ENCODE measurements at places on chromosomes 16 and 17.

DNA sequence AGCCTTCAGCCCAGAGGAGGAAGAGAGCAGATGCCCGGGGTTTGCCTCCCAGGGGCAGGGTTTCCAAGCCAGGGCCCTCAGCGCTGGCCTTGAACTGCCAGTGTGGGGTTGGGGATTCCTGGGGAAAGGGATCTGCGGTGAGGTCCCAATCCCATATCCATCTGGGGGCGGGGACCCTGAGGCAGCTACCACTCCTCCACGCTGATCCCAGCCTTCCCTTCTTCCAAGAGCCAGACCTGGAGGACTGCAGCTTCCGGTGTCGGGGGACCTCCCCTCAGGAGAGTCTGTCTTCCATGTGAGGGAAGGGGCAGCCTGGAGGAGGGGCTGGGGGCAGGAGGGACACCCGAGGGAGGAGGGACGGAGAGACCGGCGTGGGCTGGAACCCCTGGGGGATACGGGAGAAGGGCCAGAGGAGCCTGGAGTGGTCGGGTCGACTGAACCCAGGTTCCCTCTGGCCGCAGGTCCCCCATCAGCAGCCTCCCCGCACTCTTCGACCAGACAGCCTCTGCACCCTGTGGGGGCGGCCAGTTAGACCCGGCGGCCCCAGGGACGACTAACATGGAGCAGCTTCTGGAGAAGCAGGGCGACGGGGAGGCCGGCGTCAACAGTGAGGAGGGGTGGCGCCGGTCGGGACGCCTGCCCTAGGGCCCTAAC lies 10.7 kb upstream of the CISD3 start:
- DNase-seq = no peak

DNA sequence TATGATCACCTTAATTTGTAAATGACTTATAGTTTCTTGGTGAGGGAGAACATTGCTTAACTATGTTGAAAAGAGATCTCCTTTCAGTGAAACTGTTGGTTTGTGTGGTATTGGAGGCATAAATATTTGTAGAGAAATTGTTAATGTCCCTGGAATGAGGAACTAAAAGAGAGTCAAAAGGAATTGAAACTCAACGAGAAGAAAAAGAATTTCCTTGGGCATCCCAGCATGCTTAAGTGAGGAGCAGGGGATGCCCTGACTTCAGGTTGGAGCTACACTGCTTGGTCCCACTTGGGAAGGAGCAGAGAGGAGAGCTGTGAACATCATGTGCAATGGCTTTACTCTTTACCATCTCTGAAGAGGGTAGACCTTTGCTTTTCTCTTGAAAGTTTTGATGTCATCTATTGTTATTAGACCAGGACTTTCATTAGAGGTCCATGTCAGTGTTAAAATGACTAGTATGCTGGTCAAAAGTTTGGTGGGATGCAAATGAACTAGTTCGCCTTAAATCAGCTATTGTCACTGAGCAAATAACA lies 21.7 kb downstream of the KRT23 start:
- DNase-seq = no peak

- DNase-seq = peak; percentile 48
These were observed 4.4 kb downstream of the CLEC19A start for GRCh38 chr16:19289811-19290485.

DNA sequence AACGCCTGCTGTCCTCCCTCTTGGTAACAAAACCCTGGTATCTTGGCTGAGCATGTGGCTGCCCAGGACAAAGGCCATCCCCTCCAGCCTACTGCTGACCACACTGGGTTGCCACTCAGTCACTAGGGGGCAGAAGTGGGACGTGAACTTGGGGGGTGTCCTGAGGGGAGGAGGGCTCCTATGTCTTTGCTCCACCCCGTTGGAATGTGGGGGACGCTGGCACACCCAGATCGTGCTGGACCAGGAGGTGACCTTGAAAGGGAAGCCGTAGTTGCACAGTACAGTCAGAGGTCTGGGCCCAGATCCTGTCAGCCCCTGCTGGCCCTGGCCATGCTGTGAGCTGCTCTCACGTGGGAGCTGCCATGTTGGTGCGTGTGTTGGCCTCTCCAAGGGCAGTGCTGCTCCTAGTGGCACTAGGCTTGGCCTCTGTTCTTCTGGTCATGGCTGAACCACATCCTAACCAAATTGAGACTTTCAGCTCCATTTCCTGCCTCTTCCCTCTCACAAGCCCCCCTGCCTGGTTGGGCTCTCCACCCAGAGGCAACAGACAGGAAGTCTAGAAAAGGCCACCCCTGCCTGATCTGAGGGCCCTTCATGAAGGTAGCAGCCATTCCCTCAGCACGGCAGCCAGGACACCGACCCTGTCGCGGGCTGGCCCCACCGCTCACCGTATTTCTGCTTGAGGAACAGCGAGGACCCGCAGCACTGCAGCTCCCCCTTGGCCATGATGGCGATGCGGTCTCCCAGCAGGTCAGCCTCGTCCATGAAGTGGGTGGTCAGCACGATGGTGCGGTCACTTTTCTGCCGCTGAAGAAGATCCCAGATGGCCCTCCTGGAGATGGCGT lies 29.0 kb upstream of the RNPS1 start:
- no peak for DNase-seq

GRCh38 chr16:85430523-85431421 lies 182.3 kb upstream of the GSE1 start:
- DNase-seq = no peak

GRCh38 chr17:58757162-58757613 lies 1.5 kb downstream of the PPM1E start:
- DNase-seq = no peak

- DNase-seq = no peak
These were observed 72.8 kb downstream of the WIPI1 start for GRCh38 chr17:68384471-68384870.

DNA sequence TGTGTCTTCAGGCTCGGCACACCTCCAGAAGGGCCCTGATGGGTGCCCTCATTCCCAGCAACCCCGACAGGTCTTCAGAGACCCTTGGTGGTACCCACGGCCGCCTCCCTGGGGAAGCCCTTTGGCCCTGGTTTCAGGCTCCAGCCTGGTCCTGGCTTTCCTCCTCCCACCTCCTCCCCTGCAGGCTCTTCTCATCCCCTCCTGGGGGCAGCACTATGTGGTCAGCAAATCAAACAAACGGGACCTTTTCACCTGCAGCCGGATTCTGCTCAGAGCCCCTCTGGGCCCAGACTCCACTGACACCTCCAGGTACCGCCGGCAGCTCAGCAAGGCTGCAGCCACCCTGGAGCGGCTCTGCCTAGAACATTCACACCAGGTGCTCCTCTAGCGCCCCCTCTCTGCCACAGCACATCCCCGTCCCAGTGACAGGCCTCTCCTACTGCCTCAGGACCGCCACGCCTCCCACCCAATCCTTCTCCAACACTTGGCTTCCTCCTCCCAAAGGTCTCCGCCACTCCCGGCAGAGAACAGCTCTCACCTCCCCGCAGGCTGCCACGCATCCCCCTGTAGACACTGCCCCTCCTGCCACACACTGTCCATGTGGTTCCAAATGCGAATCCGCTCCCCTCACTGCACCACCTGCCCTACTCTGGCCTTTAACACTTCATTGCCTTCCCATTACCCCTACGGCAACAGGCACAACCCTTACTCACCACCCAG lies 12.0 kb downstream of the CORO7 start:
- DNase-seq = peak; percentile 54

- no peak for DNase-seq
These were observed 19.2 kb downstream of the ATP6V0D1 start for GRCh38 chr16:67461600-67462278.

GRCh38 chr16:49280105-49280741 lies 1.4 kb downstream of the CBLN1 start:
- DNase-seq = no peak

GRCh38 chr17:74042744-74043486 lies 160.6 kb upstream of the RPL38 start:
- peak; percentile 93 for DNase-seq

GRCh38 chr16:67022531-67023214 lies 6.3 kb upstream of the CBFB start:
- DNase-seq = no peak

DNA sequence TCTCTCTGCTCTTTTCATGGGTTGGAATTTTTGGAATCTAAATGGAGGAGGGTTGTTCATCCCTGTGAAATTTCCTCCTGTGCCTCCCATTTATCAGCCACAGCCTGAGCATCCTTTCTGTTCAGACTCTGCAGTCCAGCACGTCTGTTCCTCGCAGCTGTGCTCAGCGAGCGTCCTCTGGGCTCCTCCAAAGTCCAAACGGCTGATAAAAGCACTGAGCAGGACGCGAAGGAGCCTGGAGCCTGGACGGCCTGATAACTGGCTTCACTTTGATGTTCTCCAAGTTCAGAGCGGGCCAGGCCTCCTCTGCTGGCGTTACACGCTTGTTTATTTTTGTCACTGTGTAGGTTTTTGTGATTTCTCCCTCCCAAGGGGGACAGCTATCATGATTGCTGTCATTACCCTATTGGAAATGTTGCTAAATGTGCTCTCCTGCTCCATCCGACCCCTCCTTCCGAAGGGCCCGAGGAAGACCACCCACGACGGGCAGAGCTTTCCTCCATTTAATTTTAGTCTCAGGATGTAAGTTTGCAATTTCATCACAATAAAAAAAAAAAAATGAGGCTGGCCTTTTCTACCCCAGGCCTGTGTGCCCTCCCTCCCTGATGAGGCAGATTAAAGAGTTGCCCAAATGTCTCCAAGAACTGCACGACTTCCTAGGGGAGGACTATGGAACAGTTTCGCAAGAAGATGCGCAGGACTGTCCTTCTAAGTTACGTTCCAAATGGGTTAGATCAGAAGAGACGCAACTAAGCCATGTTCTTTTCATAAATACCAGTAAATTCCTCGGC lies 290.5 kb upstream of the FOXF1 start:
- DNase-seq = no peak

DNA sequence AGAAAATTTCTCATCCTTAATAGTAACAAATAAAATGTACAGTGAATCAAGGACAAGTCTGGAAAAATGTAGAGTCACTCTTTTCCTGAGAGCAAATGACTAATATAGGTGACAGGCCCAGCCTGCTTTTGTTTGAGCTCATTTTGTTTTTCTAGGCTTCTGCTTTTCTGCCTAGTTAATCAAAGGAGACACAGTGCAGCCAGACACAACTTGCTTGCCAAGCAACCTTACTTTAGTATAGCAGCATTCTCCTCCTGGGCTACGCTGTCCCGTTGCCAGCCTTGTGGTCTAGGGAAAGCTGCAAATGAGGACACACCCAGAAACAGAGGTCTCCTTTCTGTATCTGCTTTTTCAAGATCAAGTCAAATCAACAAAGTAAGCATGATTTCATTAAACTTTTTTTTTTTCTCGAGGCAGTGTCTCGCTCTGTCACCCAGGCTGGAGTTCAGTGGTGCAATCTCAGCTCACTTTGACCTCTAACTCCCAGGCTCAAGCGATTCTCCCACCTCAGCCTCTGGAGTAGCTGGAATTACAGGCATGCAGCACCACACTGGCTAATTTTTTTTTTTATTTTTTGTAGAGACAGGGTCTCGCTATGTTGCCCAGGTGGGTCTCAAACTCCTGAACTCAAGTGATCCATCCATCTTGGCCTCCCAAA lies 17.2 kb downstream of the GINS3 start:
- no peak for DNase-seq

GRCh38 chr17:65559804-65560627 lies 1.4 kb downstream of the AXIN2 start:
- no peak for DNase-seq

GRCh38 chr16:10937068-10937859 lies 5.0 kb downstream of the DEXI start:
- DNase-seq = no peak

GRCh38 chr16:85645021-85645589 lies 32.0 kb downstream of the GSE1 start:
- no peak for DNase-seq

GRCh38 chr17:50573866-50574611 lies 13.5 kb downstream of the CACNA1G start:
- DNase-seq = no peak

DNA sequence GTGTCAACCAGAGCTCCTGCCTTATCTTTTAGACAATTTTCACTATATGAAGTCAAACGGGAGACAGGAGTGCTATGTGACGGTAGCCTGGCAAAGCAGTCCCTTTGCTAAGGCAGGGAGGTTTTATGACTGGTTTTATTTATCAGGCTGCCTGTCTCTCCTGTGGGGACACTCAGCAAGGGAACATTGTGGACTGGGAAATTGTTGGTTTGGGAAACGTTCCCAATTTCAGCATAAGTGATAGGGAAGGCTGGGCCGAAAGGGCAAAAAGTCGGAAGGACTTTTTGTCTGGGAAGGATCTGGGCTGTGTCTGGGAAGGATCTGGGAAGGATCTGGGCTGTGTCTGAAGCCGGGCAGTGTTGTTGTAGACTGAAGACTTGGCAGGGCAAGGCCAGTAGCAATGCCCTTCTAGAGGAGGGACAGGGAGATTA lies 211.2 kb downstream of the PARN start:
- no peak for DNase-seq

DNA sequence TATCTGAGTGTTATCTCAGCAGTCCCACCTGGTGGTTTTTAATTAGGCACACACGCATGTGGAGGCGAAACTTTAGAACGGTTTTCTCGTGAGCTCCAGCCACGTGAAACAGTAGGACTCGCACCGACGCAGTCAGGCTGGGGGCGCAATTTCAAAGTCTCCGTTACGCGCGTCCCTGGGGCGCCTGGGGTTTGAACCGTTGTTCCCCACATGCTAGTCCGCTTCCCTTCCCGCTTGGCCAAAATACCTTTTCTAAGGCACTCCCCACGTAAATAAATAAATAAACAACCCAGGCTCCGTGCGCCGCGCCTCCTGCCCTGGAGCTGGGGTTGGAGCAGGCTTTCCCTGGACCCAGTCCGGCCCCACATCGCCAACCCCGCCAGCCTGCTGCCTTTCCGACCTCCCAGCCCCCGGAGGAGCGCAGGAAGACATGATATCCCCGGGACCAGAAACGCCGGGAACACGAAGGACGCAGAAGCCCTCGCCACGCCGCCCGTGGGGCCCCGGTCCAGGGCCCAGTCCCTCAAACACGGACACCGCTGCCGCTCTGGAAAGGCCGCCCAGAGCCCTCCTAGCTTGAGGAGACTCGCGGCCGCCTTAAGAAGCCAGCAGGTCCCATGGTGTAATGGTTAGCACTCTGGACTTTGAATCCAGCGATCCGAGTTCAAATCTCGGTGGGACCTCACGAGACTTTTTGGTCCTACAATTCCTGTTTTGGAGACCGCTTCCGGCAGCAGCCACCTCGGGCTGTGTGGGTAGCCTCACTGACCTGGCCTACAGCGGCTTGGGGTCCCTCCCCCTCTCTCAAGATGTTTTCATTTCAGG lies 18.2 kb downstream of the GNGT2 start:
- DNase-seq = peak; percentile 89

- DNase-seq = peak; percentile 77
These were observed 14.8 kb upstream of the ADCY7 start for GRCh38 chr16:50251375-50252081.

DNA sequence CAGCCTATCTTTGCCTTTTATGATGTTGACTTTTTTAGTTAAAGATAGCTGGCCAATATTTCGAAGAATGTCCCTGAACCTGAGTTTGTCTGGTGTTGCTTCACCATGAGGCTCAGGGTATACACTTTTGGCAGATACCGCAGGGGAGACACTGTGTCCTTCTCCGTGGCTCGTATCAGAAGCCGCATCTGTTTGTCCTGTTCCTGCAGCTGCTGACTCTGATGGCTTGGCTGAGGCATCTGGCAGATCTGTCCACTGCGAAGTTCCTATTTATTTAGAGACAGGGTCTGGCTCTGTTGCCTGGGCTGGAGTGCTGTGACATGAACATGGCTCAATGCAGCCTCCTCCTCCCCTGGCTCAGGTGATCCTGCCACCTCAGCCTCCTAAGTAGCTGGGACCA lies 93.5 kb downstream of the CRISPLD2 start:
- no peak for DNase-seq

- no peak for DNase-seq
These were observed 86.1 kb upstream of the HSBP1 start for GRCh38 chr16:83721676-83722075.

- no peak for DNase-seq
These were observed 9.9 kb upstream of the SOX9 start for GRCh38 chr17:72110942-72111318.
